ENCODE measurements at places on chromosomes 6 and 20.

DNA sequence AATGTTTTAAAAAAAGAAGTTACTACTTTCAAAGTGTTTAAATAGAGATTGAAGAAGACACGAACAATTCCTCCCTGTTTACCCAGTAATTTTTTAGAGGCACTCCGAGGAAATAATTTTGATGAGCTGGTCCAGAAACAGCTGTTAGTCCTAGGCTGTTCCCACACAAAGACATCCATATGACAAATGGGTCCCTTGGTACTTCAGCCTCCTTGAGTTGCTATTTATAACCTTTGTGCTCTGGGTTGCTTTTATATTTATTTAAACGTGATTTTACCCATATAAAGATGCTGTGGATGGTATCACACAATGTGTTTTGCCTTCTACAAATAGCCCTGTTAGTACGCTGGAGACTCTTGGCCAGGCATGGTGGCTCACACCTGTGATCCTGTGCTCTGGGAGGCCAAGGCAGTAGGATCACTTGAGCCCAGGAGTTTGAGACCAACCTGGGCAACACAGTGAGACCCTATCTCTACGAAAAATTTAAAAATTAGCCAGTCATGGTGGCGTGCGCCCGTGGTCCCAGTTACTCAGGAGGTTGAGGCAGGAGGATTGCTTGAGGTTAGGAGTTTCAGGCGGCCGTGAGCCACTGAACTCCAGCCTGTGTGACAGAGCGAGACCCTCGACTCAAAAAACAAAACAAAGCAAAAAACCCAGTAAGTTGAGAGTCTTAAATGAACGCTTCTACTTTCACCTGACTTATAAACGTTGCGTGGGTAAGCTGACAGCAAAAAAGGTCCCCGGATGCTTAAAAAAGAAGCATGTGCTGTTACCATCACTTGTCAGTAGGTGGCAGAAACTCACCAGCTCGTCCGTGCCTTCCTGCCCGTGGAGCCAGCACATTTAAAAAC is 56.9 kb upstream of the ARMH2 start:
- peak; percentile 82 for DNase-seq

DNA sequence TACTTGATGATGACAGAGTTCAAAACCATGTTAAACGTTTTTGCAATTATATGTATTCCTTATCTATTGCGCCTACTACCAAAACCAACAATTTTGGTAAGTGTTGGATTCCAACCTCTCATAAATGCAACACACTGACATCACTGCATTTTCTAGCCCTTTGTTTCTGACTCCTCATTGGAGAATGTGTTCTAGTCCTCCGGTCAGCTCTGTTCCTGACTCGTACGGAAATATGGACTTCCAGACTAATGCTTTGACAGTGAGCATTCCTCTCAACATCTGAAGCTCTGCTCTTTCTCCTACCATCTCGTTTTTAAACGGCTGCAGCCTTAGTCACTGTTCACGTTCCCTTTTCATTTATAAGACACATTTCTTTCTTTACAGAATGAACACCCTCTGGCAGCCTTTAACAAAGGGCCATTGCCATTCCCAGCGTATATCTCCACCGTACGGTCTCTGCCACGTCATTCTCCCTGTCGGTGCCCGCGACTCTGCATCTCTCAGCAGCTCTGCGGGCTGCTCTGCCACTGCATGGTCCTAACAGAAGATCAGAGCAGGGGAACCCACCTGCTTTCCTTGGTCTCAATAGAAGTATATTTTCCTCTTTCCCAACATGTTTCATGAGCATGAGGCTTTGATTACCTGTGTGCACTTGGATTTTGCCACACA is 103.0 kb upstream of the SYNDIG1 start:
- DNase-seq, result no peak

DNA sequence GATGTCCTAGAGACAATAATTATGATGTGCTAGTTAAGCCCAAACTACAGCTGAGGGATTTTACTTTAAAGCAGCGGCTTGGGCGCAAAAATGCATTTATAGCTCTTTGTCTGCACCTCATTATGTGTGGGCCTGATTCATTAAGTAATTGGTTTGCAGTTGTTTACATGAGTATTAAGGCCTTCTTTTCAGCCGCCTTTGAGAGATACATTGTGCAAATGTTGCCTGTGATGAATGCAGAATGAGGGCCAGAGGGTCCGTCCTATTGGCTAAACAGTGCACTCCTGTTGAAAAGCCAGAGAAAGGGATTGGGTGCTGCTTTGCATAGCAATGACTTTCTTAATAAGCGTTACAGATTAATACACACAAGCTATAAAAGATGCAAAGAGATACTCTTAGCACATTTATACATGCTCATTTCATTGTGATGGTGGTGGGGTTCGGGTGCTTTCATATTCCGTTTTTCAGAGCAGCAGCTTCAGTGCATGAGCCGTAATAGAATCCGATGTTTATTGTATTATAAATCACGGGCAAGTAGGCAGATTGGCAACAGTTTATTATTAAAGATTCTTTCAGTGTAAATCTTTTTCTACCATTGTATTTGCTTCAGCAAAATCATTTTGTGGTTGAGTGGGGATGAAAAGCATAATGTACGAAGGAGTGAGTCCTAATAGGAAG is 68.2 kb upstream of the XRN2 start:
- no peak for DNase-seq

- peak; percentile 32 for DNase-seq
Observed at GRCh38 chr6:56764081-56764566, 121.4 kb upstream of the DST start.

GRCh38 chr20:61900945-61901293 is 164.8 kb downstream of the TAF4 start:
- DNase-seq, result no peak

DNA sequence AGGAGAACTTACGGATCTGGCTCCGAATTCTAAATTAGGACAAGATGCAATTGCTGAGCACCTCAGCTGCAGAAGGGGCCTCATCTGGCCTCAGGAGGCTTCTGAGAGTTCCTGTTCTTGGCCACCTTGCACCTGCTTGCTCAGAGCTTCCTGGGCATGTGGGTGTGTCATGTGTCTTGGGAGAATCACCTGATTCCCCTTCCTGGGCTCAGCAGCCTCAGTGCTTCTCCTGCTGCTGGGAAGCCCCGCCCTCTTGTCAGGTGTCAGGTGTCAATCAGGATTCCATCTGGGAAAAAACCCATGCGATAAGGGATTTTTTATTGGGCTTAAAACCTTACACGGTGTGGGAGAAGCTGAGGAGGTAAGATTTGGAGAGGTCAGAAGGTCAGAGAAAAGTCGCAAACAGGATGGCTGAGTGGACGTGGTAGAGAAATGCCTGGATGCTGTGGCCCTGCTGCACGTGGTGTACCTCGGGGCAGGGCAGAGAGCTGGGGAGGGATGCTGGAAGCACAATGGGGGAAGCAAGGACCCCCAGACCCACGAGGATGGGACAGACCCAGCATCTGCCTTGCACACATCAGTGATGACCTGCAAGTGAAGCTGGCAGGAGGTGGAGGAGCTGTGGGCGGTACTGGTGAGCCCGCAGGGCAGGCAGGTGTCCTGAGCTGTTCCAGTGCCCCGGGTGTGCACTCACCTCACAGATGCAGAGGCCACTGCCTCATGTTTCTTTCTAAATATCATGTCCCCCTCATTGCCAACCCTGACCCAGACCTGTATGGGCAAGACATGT is 170.8 kb downstream of the CDH4 start:
- no peak for DNase-seq

- DNase-seq, result no peak
Observed at GRCh38 chr6:16438718-16439591, 200.6 kb downstream of the GMPR start.

- DNase-seq, result peak; percentile 65
Observed at GRCh38 chr6:43698584-43699349, 11.2 kb upstream of the MRPS18A start.
